Cardiac muscle cell (in vitro differentiated cells and primary cell): ENCODE measurements at places on chromosomes 7 and 10. TPM values are rescaled to one million over a fixed set of nuclear protein-coding genes. Genes with fewer than 3 reads are reported as not detected.
A peak's percentile ranks its signal among the peaks of the same experiment; 100 is the strongest.

PLEKHS1 gene
- total RNA-seq: not detected in 2 replicates

HTRA1 gene
- 139 and 154 TPM in 2 replicates for total RNA-seq

SAP25 gene
- 1.4 and 1.5 TPM in 2 replicates for total RNA-seq

GIMAP7 gene
- not detected in 2 replicates for total RNA-seq

C10orf62 gene
- 0.25 and 0.30 TPM in 2 replicates for total RNA-seq

DNA sequence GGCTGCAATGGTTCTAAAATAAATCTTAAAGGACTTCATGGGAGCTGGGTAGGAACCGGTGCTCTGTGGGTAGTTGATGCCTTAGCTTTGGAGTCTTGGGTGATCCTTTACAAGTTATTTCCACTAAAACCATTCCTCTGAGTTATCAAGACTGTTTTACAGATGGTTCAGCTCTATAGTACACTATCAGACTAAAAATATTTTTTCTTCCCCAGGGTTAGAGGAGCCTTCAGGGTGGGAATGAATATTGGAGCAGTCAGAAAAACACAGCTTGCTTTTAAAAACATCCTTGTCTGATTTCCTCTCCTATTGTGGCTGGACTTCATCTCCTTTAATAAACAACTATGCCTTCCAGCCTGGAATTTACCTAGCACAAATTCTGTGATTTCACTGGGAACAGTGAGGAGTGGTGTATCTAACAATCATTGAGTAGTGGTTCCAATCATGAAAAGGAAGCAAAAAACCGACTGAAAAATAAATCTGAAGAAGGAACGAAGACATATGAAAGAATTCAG, 102.6 kb upstream of the AFAP1L2 start:
- no peak overlapping the region for H3K4me3 ChIP-seq
- H3K27ac ChIP-seq: peak overlapping the region; percentile 70
- no peaks in the 10 kb centered on the region for H3K27me3 ChIP-seq
- H3K4me1 ChIP-seq: peaks cover 29% of the 10 kb centered on the region
- DNase-seq: no peak

GRCh38 chr7:30933124-30933974, 21.7 kb downstream of the AQP1 start:
- peaks cover 39% of the 10 kb centered on the region for H3K4me1 ChIP-seq
- no peak overlapping the region for H3K27ac ChIP-seq
- no peak for DNase-seq
- no peaks in the 10 kb centered on the region for H3K27me3 ChIP-seq
- H3K4me3 ChIP-seq: no peak overlapping the region

DNA sequence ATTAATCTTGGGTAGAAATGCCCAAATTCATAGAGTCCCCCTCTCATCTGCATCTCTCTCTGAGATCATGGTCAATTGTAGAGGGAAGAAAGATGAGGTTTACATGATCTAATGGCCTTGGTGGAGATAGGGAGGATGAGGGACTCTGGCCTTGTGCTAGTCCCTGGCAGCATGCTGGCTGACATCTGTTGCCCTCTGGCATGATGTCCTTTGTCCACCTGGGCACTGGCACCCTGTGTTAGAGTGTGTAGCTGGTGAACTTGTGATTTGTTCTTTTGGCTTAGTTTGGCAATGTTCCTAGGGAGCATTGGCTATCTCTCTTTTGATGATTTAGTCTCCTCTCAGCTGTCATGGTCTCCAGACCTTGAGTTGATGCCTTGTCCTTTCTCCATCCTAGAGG, 103.2 kb downstream of the DYNC1I1 start:
- DNase-seq: no peak
- no peaks in the 10 kb centered on the region for H3K4me1 ChIP-seq
- no peaks in the 10 kb centered on the region for H3K36me3 ChIP-seq

GRCh38 chr7:156927571-156928405, 21.7 kb upstream of the NOM1 start:
- H3K27me3 ChIP-seq: peaks cover 4% of the 10 kb centered on the region
- H3K36me3 ChIP-seq: no peaks in the 10 kb centered on the region
- H3K27ac ChIP-seq: no peak overlapping the region
- H3K4me3 ChIP-seq: no peak overlapping the region

GRCh38 chr10:57992321-57993077, 275.2 kb downstream of the IPMK start:
- no peaks in the 10 kb centered on the region for H3K27me3 ChIP-seq
- no peak overlapping the region for H3K27ac ChIP-seq
- DNase-seq: no peak
- no peak overlapping the region for H3K4me3 ChIP-seq
- no peaks in the 10 kb centered on the region for H3K4me1 ChIP-seq
- no peaks in the 10 kb centered on the region for H3K36me3 ChIP-seq

DNA sequence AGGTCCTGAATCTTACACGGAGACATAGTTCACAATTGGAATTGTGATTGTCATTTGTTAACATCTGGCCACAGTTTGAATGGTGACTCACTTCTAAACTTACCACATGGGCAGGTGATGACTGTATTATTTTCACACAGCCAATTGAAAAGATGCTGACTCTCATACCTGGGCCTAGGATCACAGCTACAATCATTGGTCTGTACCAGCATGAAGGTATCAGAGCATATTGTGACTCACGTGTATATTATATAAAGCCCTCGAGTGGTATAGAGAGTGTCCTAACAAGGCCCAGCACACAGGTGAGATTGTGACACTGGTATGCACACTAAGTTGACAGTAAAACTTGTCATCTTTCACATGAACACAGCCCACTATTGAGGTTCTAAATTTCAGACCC, 9.4 kb upstream of the ZNF107 start:
- H3K27ac ChIP-seq: no peak overlapping the region
- no peaks in the 10 kb centered on the region for H3K4me1 ChIP-seq
- no peak overlapping the region for H3K4me3 ChIP-seq
- H3K36me3 ChIP-seq: no peaks in the 10 kb centered on the region
- DNase-seq: no peak
